ENCODE measurements at places on chromosomes 16 and 17. TPM values are rescaled to one million over a fixed set of nuclear protein-coding genes. Genes with fewer than 3 reads are reported as not detected.

WFDC1 gene
- total RNA-seq, result 9.3 TPM

HSD11B2 gene
- 4.6 TPM for total RNA-seq

CXCL16 gene
- 8.0 TPM for total RNA-seq

KRT12 gene
- total RNA-seq, result 0.40 TPM

All from spinal cord (tissue), 10 donors.